NCI-H2081 treated with DMSO at 0.1 percent for 48 hours (cell line): ENCODE measurements at places on chromosomes 2 and 18.
A peak's percentile ranks its signal among the peaks of the same experiment; 100 is the strongest.

GRCh38 chr2:11094021-11094810 lies 61.1 kb upstream of the SLC66A3 start:
- no peak for DNase-seq

GRCh38 chr2:134446383-134447017 lies 192.6 kb downstream of the MGAT5 start:
- no peak for DNase-seq

DNA sequence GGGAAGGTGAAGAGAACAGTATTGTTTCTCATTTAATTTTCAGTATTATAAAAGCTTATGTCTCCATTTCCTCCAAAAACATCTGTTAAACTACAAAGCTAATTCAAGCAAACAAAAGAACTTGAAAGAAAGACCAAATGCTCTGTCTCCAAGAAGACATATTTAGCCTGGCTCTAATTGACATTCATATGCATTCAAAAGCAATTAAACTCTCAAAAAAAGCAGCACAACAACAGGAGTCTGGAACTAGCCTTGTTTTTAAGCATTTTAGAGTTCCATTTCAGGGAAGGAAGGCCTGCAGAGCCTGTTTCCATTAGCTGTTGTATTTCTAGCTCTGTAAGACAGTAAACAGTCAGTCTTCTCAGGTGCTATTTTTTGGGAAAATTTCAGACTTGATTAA lies 447.9 kb downstream of the TDRD15 start:
- DNase-seq: no peak

DNA sequence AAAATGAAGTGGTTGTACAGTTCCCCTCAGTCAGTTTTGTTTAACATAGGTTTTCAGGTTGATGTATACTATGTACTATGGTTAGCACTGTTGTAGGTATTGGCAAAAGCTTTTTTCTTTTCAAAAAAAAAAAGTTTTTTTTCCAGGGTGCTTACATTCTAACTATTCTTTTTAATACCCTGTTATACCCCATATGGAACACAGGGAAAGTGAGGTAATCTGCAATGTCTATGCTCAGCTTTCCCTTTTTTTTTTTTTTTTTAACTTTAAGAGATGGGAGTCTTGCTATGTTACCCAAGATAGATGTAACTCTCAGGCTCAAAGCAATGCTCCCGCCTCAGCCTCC lies 590 bp upstream of the CCDC138 start:
- DNase-seq: no peak

GRCh38 chr2:238763471-238763995 lies 84.4 kb upstream of the TWIST2 start:
- no peak for DNase-seq

- no peak for DNase-seq
These were observed 49.2 kb upstream of the NXPH2 start for GRCh38 chr2:138829326-138829919.

GRCh38 chr2:15369129-15369528 lies 192.0 kb downstream of the NBAS start:
- no peak for DNase-seq

DNA sequence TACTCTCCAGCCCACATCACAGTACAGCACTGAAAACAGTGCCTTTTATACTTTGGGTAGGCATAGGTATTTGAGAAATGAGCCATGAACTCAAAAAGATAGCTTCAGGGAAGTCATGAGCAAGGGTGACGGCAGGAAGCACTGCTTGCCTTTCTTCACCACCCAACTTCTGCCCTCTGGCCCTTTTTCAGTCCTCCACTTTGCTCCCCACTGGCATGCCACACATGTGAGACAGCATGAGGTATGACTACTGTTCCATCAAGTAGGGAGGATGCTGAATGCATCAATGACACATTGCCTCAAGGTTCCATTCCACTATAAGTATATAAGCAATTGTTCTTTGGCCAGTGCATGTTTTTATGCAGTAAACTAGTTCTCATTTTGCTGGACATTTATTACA lies 373.0 kb downstream of the NRXN1 start:
- DNase-seq: no peak

DNA sequence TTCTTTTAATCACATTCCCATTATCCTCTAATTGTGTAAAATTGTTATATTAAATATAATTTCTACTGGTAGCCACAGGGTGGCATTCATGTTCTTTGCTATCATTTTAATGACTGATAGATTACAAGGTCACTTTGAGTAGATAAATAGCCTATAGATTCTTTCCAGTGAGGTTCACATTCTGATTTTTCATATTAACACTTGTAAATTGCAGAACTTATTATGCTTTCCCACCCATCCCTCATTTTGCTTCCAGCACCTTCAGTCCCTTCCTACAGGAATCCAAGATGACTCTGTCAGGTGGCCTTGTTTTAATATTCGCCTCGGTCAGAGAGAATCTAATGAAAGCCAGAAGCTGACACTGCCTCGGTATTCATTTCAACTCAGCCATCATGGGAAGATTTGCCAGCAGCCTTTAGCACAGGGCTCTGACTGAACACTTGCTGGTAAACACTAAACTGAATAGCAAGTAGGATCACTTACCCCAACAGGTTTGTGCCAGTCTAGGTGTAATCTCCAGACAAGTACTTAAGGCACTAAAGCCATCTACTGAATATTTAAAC lies 101.2 kb upstream of the FSHR start:
- no peak for DNase-seq

GRCh38 chr2:128622371-128622770 lies 303.7 kb upstream of the HS6ST1 start:
- DNase-seq: no peak

GRCh38 chr18:76805221-76805620 lies 17.1 kb upstream of the ZNF236 start:
- no peak for DNase-seq

GRCh38 chr2:24328010-24328409 lies 32.3 kb downstream of the ITSN2 start:
- no peak for DNase-seq

DNA sequence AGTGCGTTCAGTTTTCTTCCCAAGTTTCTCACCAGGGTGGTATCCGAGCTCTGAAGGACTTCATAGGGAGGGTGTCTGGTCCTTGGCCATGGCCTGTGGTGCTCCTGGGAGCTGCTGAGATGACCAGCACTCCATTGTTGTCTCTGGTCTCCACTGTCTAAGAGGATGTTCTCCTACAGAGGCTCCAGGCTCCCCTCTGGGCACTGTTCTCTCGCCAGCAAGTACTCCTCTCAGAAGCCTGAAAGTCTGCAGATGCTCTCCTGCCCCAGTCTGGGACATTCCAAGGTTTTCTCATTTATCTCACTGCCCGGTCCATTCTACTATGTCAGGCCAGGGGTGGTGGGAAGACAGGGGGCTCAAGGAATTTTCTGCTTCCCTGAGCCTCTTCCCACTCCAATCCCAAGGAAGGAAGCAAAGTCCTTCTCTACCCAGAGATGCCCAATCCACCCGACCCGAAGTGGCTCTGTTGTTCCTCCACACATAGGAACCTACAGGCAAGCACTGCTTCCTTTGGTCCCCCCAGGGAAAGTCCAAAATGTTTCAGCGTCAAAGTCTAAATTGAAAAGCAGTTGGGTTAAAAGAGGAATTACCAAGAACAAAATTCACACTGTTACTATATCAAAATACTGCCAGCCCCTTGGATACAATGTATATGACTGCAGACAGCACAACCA lies 110.5 kb downstream of the GYPC start:
- DNase-seq: no peak

GRCh38 chr18:44126598-44126997 lies 554.1 kb upstream of the SETBP1 start:
- DNase-seq: no peak

DNA sequence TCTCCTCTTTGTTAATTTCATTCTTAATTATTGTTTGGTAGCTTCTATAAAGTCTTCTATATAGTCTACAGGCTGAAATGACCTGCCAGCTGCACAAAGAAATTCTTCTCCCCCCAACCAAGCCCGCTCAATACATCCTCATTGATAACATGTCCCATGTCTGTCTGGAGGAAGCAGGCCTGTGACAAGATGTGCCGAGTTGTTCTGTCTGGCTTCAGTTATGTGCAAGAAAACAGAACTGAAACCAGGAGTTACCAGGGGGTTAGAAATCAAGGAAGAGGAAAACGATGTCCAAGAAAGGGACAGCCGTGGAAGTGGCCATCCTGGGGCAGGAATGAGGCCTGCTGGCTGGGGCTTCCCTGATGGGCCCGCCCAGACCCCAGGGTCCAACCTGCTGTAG lies 57.6 kb downstream of the MTCL1 start:
- DNase-seq: no peak

GRCh38 chr2:222436040-222436413 lies 11.7 kb downstream of the SGPP2 start:
- no peak for DNase-seq

- peak; percentile 86 for DNase-seq
These were observed 13.5 kb upstream of the LBH start for GRCh38 chr2:30217644-30218337.

- DNase-seq: no peak
These were observed 88.5 kb downstream of the ICA1L start for GRCh38 chr2:202782940-202783558.

GRCh38 chr2:156339110-156339847 lies 6.8 kb upstream of the NR4A2 start:
- DNase-seq: no peak

GRCh38 chr2:8605351-8606065 lies 76.3 kb upstream of the ID2 start:
- DNase-seq: no peak

GRCh38 chr2:69011611-69012157 lies 1.3 kb upstream of the ANTXR1 start:
- no peak for DNase-seq

DNA sequence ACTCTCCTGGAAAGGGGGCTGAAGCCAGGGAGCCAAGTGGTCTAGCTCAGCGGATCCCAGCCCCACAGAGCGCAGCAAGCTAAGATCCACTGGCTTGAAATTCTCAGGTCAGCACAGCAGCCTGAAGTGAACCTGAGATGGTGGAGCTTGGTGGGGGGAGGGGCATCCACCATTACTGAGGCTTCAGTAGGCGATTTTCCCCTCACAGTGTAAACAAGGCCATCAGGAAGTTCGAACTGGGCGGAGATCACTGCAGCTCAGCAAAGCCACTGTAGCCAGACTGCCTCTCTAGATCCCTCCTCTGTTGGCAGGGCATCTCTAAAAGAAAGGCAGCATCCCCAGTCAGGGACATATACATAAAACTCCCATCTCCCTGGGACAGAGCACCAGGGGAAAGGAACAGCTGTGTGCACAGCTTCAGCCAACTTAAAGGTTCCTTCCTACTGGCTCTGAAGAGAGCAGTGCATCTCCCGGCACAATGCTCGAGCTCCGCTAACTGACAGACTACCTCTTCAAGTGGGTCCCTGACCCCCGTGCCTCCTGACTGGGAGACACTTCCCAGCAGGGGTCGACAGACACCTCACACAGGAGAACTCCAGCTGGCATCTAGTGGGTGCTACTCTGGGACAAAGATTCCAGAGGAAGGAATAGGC lies 282.3 kb upstream of the EPC2 start:
- no peak for DNase-seq

- no peak for DNase-seq
These were observed 94.2 kb downstream of the NEB start for GRCh38 chr2:151640087-151640486.

GRCh38 chr18:13551841-13552733 lies 174.3 kb downstream of the FAM210A start:
- no peak for DNase-seq

DNA sequence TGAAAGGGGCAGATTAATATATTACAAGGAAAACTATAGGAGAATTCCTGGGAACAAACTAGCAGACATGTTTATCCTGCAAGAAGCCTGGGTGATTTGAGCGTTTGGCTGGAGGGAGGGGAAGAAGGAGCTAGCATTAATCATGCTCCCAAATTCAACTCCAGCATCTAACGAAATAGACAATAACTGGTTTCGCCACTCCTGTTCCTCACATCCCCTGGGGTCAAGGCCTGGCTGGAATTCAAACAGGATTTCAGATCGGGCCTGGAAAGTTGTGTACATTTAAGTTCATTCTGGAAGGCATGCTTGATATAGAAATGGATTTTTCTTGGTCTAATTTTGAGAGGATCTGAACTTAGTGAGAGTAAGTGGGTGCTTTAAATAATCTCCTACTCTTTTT lies 126.1 kb upstream of the CTAGE1 start:
- DNase-seq: no peak

DNA sequence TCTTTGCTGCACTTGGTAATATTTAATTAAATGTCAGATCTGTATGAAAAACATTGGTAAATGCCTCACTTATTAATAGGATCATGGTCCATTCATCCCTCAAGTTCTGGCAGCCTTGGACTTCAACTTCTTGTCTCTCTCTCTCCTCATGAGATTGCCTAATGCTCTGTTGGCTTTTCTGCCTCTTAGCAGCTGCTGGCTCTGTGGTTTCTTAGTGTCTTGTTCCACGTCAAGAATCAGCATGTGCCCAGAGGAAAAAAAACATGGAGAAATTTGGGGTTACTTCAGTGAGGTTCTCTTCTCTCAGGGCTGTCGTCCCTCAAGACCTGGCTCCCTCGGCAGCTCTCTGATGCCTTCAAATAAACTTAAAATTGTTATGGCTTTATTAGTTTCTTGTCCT lies 75.4 kb downstream of the TAF4B start:
- DNase-seq: no peak

DNA sequence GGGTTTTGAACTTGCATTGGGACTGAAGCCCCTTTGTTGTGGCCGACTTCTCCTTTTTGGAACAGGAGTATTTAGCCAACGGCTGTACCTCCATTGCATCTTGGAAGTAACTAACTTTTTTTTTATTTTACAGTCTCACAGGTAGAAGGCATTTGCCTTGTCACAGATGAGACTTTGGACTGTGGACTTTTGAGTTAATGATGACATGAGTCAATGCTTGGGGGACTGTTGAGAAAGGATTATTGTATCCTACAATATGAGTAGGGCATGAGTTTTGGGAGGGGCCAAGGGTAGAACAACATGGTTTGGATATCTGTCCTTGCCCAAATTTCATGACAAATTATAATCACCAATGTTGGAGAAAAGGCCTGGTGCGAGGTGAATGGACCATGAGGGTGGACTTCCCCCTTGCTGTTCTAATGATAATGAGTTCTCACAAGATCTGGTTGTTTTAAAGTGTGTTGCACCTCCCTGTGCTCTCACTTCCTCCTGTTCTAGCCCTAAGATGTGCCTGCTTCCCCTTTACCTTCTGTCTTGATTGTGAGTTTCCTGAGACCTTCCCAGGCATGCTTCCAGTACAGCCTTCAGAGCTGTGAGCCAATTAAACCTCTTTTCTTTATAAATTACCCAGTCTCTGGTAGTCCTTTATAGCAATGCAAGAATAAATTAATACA lies 1269.4 kb upstream of the CHAC2 start:
- no peak for DNase-seq

- no peak for DNase-seq
These were observed 210.3 kb downstream of the CYP26B1 start for GRCh38 chr2:71937396-71937795.

GRCh38 chr2:210086930-210087329 lies 84.3 kb downstream of the KANSL1L start:
- no peak for DNase-seq
